ENCODE measurements at places on chromosomes 4 and X. TPM values are rescaled to one million over a fixed set of nuclear protein-coding genes. Genes with fewer than 3 reads are reported as not detected.

FANCB gene
- total RNA-seq = 0.35 TPM

LRP2BP gene
- 2.6 TPM for total RNA-seq

APLN gene
- total RNA-seq = 15.4 TPM

CFAP299 gene
- total RNA-seq = not detected

CTAG1B gene
- total RNA-seq = not detected
